ENCODE measurements at places on chromosomes 11 and 22.

- DNase-seq, result peak; percentile 56
These were observed at the start of gene POU2AF1 for GRCh38 chr11:111378861-111379601. Gene POU2AF1 (minus strand): TSS chr11:111379275. CDS start chr11:111379177, 98 bp downstream.

DNA sequence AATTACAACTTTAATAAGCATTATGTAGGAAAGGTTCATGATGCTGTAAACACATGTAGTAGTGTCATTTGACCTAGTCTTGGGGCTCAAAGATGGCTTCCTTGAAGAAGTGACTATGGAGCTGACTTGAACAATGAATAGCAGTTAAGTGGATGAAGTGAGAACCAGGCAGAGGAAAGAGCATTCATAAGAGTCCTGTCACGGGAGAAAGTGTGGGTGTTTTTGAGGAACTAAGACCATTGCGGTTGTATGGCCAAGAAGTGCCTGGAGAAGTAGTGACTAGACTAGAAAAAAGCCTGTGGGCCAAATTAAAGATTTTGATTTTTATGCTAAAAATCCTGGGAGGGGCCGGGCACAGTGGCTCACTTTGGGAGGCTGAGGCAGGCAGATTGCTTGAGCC is 7.2 kb upstream of the IL18BP start:
- DNase-seq, result no peak

DNA sequence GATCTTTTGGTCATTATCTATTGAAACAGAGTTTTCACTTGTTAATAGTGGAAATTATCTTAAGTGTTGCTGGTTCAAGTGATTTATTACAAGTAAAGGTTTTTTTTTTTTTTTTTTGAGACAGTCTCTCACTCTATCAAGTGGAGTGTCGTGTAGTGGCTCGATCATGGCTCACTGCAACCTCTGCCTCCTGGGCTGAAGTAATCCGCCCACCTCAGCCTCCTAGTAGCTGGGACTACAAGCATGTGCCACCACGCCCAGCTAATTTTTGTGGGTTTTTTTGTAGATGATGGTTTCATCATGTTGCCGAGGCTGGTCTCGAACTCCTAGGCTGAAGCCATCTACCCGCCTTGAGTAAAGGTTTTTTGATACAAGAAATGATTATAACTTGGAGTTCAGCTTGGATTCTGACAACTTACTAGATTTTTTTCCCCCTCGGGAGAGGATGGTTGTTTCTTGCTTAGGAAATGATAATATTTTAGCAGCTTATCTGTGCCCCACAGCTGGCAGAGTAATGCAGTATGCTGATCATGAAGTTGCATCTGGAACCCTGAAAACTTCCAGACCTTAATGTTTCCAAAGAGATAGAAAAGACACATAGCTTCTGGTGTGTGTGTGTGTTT is 68.9 kb downstream of the MTMR3 start:
- DNase-seq, result no peak

- DNase-seq, result no peak
These were observed 186.5 kb downstream of the SNX19 start for GRCh38 chr11:130729678-130730300.

DNA sequence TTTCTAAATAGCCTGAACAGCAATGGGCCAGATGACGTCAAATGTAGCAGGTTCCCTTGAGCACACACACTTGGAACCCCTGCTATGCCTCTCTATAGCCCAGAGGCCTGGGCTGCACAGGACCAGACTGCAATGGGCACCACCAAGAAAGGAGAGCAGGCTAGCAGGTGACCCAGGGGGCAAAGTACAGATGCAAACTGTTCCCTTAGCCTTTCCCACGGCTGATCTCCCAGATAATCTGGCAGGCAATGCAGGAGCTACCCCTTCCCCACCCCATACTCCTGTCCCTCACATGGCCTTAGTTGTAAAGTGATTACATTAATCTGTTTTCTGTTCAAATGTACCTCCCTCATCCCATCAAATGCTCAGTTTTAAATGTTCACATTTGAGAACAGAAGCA is 41.3 kb downstream of the SMCO4 start:
- DNase-seq, result no peak

- no peak for DNase-seq
These were observed 34.1 kb downstream of the OR4D9 start for GRCh38 chr11:59545179-59546020.

GRCh38 chr11:93213622-93214021 is 15.8 kb upstream of the SLC36A4 start:
- no peak for DNase-seq

GRCh38 chr22:39362271-39362670 is 12.5 kb downstream of the SYNGR1 start:
- DNase-seq, result no peak

DNA sequence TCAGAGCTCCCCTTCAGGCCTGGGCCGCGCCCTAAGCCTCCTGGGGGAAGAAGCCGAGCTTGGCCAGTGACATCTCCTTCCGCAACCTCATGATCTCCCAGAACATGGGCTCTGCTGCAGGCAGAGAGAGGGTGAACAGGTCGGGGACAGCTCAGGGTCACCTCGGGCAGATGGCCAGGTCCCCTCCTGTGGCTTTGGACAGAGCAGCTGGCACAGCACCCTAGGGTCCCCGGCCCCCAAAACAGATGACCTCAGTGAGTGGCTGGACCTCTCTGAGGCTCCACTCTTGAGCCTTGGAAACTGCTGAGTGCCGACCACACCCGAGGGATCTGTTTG is 6.9 kb upstream of the FADS3 start:
- DNase-seq, result no peak

GRCh38 chr22:47173535-47174021 is 411.1 kb downstream of the TBC1D22A start:
- DNase-seq, result no peak

- peak; percentile 46 for DNase-seq
These were observed 59.2 kb downstream of the MED15 start for GRCh38 chr22:20566420-20567260.

GRCh38 chr11:109819410-109819809 is 273.8 kb upstream of the ZC3H12C start:
- DNase-seq, result no peak

DNA sequence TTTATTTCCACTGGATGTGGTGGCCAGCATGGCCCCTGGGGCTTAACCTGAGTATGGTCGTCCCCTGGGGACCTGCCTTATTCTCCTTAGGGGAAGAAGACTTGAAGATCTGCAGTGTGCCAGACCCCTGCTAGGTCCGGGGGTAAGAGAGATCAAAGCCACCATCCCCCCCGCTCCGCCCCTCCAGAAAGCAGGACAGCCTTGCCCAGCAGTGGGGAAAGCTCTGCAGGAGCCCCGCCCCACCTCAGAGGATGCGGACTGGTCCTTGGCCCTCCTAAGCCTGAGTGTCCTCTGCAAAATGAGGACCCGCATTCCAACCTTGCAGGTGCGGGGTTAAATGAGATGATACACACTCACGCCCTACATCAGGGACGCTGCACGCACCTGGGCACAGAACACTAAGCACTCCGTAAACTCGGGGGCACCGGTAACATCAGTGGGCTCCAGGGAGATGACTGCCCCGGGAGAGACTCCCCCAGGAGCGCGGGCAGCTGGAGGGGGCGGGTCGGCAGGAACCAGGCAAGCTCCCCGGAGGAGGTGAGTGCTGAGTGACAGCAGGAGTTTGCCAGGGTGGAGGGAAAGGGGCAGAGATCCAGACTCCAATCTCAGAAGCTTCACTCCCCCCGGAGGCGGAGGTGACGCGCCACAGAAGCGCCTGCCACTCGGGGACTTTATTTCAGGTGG is 564 bp upstream of the ANO1 start:
- DNase-seq, result no peak

- DNase-seq, result peak; percentile 40
These were observed 10.6 kb upstream of the XBP1 start for GRCh38 chr22:28810821-28811491.

GRCh38 chr11:67111261-67111660 is 7.8 kb upstream of the KDM2A start:
- DNase-seq, result no peak

DNA sequence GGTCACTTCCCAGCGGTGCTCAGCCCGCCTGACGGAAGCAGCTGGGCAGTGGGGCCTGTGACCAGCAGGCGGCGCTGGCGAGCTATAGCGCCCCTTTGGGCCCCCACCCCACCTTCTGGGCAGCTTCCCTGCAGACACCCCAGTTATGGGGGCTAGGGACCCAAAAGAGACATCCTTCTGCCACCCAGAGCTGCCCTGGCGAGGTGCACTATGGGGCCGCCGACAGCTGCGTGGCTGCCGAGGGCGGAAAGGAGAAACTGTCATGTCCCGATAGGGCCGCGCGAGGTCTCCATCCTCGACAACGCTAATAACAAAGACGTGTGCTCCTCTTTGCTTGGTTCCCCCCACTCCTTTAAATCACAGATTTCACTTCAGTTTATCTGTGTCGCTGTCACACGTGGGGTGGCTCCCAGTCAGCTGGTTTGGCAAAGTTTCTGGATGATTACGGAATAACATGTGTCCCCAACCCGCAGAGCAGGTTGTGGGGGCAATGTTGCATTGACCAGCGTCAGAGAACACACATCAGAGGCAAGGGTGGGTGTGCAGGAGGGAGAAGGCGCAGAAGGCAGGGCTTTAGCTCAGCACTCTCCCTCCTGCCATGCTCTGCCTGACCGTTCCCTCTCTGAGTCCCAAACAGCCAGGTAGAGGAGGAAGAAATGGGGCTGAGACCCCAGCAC is 673 bp upstream of the MYO7A start:
- DNase-seq, result peak; percentile 47

GRCh38 chr11:73750228-73750627 is 10.6 kb downstream of the RAB6A start:
- no peak for DNase-seq
